ENCODE measurements at places on chromosomes 7 and 10.

DNA sequence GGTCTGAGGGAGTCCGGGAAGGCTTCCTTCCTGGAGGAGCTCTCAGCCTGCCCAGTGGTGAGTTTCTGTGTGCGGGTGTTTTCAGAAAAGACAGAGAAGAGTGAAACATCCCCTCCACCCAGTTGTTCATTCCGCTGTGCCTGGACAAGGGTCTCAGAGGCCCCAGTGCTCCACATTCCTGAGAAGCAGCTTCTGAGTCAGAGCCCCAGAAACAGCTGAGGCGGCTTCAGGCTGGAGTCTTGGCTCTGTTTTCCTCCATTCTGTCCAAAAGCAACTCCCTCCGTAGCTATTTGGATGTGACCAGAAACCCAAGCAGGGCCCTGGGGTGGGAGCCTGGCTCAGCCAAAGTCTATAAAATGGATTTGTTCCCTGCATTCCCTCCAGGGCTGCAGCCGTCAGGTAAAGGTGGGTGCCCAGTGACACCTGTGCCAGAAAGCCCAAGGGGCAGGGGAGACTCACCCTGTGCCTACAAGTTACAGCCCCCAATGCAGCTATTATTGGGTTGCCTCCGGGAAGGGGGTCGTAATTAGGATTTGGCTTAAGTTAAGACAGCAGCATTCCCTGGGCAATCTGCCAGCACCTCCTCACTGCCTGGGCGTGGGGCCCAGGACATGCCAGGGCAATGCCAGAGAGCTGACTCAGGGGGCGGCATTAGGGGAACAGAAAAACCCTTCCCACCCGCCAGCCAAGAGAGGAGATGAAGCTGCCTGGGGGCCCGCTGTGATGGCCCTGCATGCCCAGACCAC, 13.1 kb upstream of the CAMK2G start:
- no peak for DNase-seq

GRCh38 chr7:41892356-41893100, 189.6 kb upstream of the INHBA start:
- DNase-seq: no peak

DNA sequence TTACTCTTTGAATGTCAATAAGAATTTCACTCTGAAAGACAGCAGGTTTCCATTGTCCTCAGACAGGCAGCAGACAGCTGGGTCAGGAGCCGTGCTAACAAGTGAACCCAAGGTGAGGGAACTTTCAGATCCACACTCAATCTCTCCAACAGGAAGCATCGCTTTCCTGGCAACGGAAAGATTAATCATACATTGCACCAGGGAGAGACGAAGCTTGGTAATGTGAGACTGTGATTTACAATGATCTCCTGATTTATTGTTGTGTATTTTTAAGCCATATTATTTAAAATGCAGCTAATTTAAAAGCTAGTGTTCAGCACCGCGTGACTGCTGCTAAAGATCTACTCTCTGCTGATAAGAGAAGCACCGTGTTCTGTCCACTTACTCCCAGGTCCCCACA, 17.5 kb upstream of the NOM1 start:
- DNase-seq: no peak

DNA sequence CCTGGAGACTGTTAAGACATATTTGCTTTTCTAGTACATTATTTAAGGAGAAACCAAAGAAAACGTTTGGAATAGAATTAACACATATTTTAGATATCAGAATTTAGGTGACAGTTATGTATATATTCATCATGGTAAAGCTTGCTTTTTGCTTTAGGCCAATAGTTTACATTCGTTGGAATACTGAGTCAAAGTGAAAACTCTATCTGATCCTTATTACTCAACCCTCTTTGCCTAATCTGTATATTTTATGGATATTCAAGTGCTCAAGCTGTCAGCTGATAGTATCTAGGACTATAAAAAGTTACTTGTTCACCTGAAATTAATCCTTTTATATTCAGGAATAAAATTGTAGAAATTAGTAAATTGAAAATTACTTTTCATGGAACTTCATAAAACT, 61.1 kb downstream of the VPS50 start:
- DNase-seq: no peak

DNA sequence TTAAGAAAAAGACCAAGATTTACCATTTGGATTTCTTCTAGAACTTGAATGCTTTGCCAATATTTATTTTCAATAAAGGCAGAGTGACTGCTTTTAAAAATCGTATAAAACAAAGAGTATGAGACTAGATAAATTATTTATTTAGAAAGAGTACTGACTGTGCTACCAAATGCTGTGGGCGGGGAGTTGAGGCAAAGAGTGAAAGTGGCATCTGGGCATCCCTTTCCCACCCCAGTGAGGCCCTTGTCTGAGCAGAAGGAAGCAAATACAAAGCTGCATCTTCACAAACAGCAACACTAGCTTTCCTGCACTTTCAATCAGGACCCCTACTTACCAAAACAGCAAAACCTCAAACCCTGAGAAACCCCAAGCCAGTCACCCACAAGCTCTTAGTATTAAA, 34.9 kb downstream of the ITGB1 start:
- no peak for DNase-seq

DNA sequence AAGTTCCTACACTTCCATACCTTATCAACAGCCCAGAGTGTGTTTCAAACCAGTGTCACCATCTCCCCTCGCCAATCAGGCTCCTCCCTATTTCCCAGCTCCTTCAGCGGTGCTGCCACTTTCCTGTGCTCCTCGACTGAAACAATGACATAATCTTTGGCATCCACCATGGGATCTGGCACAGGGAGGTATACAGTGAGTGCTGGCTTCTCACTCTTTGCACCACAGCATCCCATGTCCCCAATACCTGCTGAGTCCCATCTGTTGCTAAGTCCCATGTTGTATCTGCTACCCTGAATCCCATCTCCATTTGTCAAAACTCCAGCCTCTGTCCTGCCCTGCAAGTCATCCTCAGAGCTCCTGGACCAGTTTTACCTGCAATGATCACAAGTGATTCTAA, 15.4 kb downstream of the PAXIP1 start:
- no peak for DNase-seq

DNA sequence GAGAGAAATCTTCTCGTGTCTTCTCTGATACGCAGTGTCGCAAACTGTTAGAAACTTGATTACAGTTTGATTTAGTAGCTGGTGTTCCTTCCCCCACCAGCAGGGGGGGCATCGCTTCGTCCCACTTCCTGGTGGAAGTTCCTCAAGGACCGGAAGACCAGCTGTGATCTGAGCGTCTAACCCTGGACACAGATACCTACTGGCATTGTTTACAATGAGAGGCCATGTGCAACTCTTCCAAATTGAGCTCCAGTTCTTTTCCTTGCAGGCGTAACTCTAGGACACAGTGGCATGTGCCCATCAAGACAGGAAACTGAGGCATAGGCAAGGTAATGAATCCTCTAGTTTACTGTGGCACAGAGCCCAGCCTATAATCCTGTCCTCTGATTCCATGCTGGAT, 219.0 kb downstream of the CCDC3 start:
- DNase-seq: peak; percentile 15

DNA sequence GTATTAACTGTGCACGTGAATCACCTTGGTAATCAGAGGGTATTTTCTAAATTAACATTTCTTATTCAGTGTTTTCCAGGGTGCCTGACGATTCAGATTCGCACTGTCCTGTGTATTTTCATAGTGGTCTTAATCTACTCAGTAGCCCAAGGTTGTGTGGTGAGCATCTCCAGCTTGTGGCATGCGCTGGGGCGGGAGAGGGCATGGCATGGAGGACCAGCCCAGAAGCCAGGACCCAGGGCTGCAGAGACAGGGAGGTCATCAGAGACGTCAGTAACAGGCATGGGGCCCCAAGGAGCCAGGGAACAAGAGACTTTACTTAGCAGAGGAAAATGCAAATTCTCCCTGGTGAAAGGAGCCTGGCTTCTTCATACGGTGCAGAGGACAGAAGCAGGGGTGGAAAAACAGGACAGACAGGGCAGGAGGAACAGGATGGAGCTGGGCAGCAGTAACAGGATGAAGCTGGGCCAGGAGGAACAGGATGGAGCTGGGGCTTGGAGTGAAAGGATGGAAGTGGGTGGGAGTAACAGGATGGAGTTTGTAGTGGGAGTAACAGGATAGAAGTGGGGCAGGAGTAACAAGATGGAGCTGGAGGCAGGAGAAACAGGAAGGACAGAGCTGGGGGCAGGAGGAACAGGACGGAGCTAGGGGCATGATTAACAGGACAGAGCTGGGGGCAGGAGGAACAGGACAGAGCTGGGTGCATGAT, 110.9 kb downstream of the ADCY1 start:
- no peak for DNase-seq

GRCh38 chr7:28061824-28062196, 118.8 kb downstream of the JAZF1 start:
- DNase-seq: no peak

DNA sequence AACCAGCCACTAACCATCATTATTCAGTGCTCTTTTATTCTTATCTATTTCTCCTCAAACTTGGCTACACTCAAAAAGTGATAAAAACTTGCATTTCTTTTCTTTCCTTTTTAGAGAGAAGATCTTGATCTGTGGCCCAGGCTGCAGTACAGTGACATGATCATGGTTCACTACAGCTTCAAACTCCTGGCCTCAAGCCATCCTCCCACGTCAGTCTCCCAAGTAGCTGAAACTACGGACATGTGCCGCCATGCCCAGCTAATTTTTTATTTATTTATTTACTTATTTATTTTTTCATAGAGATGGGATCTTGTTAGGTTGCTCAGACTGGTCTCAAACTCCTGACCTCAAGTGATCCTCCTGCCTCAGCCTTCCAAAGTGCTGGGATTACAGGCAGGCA, 24.6 kb upstream of the TMEM248 start:
- no peak for DNase-seq

GRCh38 chr10:103273041-103273441, 3.9 kb upstream of the INA start:
- DNase-seq: no peak

DNA sequence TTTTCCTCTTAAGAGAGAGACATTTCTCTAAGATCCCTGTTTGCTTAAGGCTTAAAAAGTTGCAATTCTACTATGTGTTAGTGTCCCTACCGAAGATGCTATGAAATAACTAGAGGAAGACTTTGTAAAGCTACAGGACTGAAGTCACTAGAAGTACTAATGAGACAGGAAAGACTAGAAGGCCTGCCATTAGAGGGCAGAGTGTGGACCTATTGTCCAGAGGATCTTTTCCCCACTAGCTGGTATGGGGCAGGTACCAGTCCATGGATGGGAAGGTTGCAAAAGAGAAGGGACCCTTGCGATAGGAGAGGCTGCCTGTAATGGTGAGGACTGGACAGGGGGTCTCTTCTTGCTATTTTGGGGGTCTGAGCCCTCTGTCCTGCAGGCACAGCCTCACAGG, 178.1 kb downstream of the TMEM178B start:
- DNase-seq: no peak

DNA sequence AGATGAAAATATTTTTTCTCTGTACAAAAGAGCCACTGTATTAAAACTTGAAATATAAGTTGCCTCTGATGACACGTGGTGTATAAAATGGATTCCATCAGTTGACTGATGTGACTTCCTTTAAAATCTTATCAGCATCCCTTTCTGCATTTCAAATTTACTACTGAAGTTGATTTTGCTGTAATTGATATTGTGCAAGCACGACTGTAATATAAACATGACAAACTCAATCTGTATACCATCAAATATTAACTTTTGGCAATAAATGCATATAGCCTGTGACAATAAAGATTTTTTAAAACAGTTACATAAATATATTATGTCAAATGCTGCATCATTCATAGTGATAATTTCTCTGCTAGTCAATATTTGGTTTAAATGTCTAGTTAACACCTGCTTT, 7.8 kb downstream of the PAPSS2 start:
- no peak for DNase-seq

DNA sequence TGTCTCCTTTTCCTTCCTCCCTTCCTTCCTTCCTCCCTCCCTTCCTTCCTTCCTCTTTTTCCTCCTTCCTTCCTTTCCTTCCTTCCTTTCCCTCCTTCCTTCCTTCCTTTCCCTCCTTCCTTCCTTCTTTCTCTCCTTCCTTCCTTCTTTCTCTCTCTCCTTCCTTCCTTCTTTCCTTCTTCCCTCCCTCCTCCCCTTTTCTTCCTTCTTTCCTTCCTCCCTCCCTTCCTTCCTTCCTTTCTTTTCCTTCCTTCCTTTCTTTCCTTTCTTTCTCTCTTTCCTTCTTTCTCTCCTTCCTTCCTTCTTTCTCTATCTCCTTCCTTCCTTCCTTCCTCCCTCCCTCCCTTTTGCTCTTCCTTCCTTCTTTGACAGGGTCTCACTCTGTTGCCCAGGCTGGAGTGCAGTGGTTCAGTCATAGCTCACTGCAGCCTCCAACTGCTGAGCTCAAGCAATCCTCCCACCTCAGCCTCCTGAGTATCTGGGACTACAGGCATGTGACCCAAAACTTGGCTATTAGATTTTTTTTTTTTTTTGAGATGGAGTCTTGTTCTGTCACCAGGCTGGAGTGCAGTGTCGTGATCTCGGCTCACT, 15.9 kb upstream of the CYTH3 start:
- DNase-seq: no peak

- DNase-seq: no peak
Observed at GRCh38 chr10:129021594-129022304, 445.3 kb upstream of the MGMT start.

GRCh38 chr7:150586068-150586784, 19.0 kb downstream of the GIMAP4 start:
- DNase-seq: no peak

GRCh38 chr10:69633673-69634635, 3.9 kb downstream of the FAM241B start:
- DNase-seq: no peak

DNA sequence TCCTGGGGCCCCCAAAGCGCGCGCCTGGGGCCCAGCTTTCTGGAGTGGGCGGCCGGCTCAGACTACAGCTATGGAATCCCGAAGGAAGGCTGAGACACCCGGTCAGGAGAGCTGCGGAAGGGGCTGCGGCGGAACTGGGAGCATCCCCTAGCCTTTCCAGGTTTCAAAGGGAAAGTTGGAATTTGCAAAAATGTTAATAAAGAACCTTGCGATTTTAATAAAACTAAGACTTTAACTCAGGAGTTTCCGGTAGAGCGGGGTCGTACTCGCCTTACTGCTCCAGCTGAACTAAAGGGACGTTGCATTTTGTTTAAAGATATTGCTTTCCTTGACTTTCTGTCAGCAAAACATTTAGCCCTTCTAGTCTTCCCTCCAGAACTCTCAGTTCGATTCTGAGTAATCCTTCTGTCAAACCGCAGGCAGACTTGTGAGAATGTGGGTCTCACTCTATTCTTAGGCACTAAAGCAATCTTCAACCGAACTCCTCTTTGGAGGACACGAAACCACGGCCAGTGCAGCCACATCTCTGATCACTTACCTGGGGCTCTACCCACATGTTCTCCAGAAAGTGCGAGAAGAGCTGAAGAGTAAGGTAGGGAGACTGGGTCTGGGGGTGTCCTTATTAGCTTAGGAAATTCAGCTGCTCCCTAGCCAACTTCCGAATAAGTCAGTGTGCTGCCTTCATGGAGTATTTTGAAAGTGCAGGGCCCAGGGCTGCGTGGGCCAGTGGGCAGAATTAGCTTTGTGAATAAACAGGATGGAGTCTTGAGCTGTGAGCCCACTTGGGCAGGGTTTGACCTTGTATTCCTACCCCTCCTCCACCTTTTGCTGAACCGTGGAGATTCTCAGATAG, 1.9 kb downstream of the CYP26A1 start:
- no peak for DNase-seq

GRCh38 chr7:95798401-95798930, 26.1 kb downstream of the DYNC1I1 start:
- DNase-seq: no peak

- DNase-seq: no peak
Observed at GRCh38 chr7:23468526-23469149, 1.7 kb downstream of the IGF2BP3 start.

GRCh38 chr7:88480271-88480670, 173.6 kb upstream of the STEAP4 start:
- DNase-seq: no peak

GRCh38 chr7:146892151-146892550, 775.5 kb downstream of the CNTNAP2 start:
- DNase-seq: no peak

Data from GM12864 (cell line).